ENCODE measurements at places on chromosomes 3 and 15.

DNA sequence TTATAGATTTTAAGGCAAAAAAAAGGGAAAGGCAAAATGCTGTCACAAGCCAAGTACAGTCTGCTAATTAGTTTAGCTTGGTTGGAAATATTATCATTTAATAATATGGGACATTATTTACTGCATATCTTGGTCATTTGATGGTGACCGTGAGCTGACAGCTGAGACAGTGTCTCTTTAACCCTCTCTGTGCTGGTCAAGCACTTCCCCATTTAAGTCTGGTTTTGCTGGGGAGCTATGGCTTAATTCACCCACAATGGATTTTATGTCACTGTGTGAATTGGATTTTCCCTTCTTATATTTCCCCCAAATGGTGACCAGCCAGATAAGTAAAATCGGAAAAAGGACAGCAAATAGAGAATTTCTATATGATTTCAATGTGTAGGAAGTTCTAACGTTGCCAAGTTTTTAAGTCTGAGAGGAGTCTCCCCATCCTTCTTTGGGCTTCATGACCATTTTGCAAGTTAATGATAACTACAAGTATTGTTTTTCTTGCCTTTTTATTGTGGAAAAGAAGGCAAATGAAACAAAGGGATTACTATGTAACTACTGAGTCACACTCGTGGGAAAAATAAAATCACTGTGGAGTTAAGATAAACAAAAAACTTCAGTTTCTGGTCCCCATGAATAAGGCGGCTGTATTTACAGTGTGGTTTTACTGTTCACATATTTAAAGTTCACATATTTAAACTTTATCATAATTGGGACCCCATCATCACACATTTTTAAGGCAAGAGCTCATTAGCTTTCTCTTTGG lies 373.5 kb downstream of the NR2F2 start:
- no peak for DNase-seq

GRCh38 chr3:108079043-108079442 lies 11.8 kb downstream of the CD47 start:
- no peak for DNase-seq

DNA sequence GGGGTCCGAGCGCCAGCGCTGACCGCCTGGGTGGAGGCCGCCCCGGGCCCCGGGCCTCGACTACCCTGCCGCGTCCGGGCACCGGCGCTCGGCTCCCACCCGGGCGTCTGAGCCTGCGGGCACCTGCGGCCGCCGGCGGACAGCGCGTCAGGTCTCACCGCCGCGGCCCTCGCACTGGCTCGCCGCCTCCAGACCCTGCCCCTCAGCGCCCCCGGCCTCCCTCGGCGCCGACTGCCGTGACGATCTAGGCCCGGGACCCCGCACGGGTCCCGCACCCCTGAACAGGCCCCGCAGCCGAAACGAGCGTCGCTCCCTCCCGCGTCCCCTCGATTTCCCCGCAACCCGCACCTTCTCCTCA lies 297 bp downstream of the PRC1 start:
- no peak for DNase-seq

- no peak for DNase-seq
Measured at GRCh38 chr3:64473466-64473865, 214.3 kb downstream of the ADAMTS9 start.

DNA sequence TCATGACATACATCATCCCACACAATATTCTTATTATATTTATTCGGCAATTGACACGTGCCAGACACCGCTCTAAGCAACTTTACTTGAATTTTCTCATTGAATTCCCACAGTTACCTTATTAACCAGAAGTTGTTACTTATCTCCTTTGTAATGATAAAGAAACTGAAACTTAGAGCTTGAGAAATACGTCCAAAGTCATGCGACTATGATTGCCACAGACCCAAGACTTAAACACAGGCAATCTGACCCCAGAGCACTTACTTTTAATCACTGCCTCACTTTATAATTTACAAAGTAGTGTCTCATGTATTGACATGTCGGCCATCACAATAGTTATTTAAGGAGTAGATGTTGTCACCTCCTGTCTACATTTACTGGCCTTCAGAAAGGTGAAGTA lies 64.7 kb downstream of the ATP13A4 start:
- DNase-seq, result no peak

- DNase-seq, result peak; percentile 14
Measured at GRCh38 chr3:106326941-106327695, 458.3 kb upstream of the CBLB start.

DNA sequence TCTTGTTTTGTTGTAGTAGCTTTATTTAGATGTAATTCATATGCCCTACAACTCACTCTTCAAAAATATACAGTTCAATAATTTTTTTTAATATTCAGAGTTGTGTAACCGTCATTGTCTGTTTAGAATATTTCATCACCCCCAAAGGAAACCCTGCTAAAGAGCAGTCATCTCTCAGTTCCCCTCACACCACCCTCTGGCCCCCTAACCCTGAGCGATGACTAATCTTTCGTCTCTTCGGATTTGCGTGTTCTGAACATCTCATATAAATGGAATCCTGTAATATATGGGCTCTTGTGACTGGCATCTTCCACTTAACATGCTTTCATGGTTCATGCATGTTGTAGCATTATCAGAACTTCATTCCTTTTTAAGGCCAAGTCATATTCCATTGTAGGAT lies 183.8 kb downstream of the ATG7 start:
- no peak for DNase-seq

GRCh38 chr3:49906073-49906743 lies 2.5 kb upstream of the MST1R start:
- DNase-seq, result peak; percentile 21

DNA sequence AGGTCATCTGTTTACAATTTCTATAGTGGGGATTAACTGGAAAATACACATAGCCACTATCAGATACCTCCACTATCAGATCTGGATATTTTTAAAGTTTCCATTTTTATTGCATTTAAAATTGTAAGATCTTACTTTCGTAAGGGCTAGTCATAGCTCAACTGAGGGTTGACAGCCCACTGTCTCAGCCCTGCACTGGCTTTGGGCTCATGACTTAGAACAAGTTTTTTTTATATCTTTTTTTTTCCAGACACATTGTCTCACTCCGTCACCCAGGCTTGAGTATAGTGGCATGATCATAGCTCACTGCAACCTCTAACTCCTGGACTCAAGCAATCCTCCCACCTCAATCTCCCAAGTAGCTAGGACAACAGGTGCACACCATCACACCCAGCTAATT lies 48.8 kb upstream of the DNAJC13 start:
- no peak for DNase-seq

GRCh38 chr3:32511005-32511404 lies 8.4 kb upstream of the CMTM6 start:
- DNase-seq, result no peak

GRCh38 chr3:178078953-178079352 lies 457.3 kb upstream of the KCNMB2 start:
- no peak for DNase-seq

- no peak for DNase-seq
Measured at GRCh38 chr3:187841560-187841959, 96.3 kb upstream of the BCL6 start.

GRCh38 chr15:57256939-57257338 lies 119.4 kb upstream of the CGNL1 start:
- DNase-seq, result no peak

GRCh38 chr3:140816372-140817195 lies 125.1 kb upstream of the SLC25A36 start:
- no peak for DNase-seq

DNA sequence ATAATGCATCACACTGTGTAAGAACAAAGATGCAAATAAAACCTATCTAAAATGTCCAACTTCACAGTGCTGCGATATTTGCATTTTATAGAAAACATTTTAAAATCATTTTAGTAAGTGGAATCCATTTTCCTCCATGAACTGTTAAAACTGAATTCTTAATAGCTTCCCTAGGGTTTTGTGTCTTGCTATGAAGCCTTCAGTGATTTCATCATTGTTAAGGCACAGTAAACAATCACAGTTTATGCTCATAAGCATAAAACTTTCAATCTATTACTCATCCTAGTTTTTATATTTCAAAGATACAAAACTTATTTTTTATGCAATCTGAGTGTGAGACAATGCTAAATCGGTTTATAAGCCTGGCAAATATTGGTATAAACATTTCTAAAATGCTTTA lies 509.7 kb downstream of the TUSC7 start:
- no peak for DNase-seq

DNA sequence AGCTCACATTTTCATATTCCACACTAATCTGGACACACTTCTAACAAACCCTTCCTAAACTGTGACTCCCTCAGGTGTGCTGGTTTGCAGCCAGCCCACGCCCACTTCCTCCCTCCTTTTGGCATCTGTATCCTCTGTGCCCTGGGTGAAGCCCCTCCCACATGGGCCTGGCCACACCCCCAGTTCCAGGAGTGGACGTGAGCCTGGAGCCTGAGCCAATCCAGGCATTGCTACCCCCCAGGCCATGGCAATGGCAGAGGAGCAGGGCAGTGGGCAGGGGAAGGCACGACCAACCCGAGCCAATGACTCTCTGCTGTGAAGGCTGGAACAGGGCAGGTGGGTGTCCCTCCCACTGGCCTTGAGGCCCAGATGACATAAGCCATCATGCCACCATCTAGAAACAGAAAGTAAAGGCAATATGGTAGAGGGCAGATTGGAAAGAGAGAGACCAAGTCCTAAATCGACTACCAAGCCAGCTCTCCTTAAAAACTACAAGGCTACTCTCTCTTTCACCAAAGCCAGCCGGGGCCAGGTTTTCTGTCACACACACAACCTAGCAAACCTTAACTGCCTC lies 18.6 kb downstream of the FAM174B start:
- no peak for DNase-seq

- no peak for DNase-seq
Measured at GRCh38 chr15:68597581-68597980, 18.8 kb downstream of the CORO2B start.

DNA sequence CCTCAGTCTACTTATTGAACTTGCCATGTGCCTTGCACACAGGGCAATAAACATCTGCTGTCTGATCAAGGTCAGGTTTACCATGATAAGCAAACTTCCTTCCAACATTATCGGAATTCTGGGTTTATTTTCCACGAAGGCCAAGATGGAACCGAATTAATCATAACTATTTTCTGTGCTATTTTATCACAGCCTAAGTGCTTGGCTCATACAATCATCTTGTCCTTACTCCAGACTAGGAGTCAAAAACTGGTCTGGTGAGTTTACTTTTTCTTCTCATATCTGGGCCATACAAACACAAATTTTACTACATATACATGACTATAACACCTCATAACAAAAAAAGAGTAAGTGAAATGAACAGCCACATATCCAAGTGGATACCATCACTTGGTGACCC lies 2.3 kb downstream of the FBN1 start:
- no peak for DNase-seq

- DNase-seq, result no peak
Measured at GRCh38 chr3:12363397-12364195, 74.7 kb downstream of the PPARG start.

DNA sequence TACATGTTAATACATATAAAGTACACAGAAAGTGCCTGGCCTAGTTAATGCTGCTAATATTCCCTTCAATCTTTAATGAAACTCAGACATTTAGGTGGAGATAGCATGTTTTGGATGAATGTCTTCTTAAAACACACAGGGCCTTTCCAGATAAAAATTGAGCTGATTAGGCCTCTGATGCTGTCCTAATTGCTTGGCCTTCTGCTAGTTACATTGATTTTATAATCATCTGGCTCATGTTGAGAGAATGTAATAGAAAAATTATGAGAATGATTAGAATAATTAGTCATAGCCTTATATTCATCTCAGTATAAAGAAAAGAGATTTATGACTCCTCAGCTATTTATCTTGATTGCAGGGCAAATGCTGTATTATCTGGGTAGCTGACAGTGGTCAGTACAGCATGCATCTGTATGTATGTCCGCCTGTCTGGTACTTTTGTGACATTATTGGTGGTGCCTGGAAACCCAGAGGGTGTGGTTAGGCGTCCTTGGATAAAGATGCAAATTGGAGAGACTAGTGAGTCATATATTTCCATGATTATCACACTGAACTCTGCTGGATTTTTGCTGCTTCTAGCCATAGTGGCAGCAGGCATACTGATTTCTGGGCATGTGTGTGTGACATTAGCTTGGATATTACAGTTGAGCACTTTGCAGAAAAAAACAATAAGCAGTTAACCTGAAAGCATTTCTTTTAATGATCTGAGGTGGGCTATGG lies 120.8 kb downstream of the FEZF2 start:
- DNase-seq, result no peak

DNA sequence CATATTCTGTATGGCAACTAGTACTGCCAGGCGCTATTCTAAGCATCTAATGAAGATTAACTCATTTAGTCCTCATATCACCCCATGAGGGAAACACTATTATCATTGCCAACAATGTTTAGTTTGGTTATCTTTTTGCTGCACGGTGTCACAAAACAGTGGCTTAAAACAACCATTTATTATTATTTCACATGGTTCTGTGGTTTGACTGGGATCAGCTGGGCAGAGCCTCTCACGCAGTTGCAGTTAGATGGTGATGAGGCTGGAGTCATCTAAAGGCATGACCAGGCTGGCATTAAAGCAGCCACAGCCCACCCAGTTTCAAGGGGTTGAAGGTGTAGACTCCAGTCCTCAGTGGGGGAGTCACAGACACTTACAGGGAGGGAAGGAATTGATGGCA lies 32.8 kb upstream of the RASA2 start:
- DNase-seq, result no peak

GRCh38 chr3:69541711-69542088 lies 155.8 kb upstream of the FRMD4B start:
- DNase-seq, result peak; percentile 59

DNA sequence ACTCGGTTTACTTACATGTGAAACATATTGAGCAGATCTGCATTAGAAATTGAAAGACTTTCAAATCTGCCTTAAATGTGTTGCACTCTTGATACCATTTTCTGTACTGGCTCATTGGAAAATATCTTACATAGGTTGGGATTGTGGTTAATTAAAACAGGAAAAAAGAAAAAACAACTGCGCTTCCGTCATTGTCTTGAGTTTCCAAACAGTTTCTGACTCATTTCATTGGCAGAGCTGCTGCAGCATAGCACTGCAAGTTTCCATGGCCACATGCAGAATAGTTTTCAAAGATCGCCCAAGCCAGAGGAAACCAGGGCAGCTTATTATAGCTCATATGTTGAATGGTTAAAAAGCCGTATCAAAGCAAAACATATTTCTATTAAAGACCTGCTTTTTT lies 446.6 kb upstream of the BCHE start:
- no peak for DNase-seq

DNA sequence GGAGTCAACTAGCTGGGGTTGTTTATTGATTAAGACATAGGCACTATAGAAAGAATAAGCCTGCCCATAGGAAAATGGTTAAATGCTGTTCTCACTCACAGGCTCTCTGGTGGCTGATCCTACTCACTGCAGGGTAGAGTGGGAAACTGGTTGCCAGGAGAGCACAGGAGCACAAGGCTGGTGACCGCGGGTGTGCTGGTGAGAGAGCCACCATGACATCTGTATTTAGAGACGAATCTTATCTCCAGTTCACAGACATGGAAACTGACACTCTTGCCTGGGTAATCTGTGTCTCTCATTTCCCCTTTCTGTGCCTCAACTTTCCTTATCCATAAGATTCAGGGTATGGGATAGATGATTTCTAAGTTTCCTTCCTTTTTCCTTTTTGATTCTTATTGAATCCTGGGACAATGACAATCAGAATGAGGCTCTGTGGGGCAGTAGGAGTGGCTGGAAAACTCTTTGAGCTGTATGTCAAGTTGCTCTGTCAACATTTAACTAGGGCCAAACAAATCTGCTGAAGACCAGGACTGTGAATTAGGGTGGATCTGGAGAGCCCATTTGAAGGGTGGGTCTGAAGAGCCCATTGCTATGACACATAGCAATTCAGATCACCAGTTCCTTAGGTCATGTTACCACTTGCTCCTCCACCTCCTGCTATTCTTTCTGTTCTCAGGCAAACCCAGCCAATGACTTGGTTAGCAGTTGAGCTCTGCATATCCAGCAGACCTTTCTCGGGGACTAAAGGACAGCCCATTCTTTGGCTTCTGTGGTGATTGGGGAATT lies 286.1 kb upstream of the TBL1XR1 start:
- no peak for DNase-seq
